ENCODE measurements at places on chromosomes 7 and 10.

GRCh38 chr10:99042051-99042771, 193.4 kb downstream of the HPSE2 start:
- no peak for DNase-seq

DNA sequence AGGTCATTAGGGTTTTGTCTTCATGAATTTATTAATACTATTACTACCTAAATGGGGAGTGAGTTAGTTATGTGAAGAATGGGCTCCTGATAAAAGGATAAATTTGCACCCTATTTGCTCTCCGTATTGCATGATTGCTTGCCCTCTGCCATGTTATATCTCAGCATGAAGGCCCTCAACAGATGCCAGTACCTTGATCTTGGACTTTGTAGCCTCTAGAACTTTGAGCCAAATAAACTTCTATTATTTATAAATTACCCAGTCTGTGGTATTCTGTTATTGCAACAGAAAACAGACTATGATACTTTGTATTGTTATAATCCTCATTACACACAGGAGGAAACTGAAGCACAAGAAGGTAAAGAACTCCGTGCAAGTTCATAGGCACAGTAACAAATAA, 150.8 kb downstream of the AGMO start:
- no peak for DNase-seq

DNA sequence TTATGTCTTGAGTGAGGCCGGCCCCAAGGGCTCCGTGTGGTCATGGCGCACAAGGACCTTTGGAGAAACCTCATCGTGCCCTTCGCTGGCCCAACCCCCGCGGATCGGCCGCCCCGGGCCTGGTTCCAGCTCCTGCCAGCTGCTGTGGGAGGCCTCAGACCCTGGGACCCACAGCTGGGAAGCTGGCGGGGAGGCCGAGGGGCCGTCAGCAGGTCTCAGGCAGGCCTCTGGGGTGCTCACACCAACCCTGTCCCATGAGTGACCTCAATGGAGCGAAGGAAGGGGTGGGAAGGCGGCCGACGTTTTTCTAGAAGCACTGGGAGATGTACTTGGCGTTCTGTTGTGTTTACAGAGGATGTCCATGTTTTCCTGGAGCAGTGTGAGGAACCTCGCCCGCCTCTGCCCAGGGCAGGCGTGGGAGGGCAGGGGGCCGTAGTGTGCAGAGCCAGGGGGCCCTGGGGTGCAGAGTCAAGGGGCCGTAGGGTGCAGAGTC, 18.6 kb upstream of the ADGRA1 start:
- DNase-seq: no peak

DNA sequence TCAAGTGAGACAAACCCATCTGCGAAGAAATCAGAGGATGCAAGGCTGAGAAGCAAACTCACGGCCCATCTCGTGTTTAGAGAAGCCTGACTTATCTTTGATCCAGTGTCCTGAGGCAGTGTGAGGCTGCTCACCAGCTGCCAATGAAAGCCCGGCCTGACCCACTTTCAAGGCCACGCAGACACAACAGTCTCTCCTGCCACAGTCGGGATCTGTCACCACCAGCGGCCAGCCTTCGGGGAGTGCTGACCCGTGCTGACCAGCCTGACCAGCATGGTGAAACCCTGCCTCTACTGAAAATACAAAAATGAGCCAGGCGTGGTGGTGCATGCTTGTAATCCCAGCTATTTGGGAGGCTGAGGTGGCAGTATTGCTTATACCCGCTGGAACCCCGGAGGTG, 7.4 kb upstream of the DNAJB6 start:
- DNase-seq: no peak

GRCh38 chr10:77978360-77978759, 51.0 kb downstream of the POLR3A start:
- no peak for DNase-seq

Data from activated T-helper 1 cell treated with anti-CD3 and anti-CD28 coated beads, Interleukin-2, amount 50 U/mL, for 16 hours (primary cell).